ENCODE measurements at places on chromosomes 2 and 18.
A peak's percentile ranks its signal among the peaks of the same experiment; 100 is the strongest.

GRCh38 chr2:151833984-151834383 is 5.8 kb upstream of the ARL5A start:
- DNase-seq, result no peak

GRCh38 chr18:23105581-23106219 is 29.6 kb upstream of the CABLES1 start:
- no peak for DNase-seq

- no peak for DNase-seq
Measured at GRCh38 chr2:94999431-94999883, 26.1 kb upstream of the MAL start.

GRCh38 chr2:134161170-134161547 is 92.7 kb upstream of the MGAT5 start:
- no peak for DNase-seq

GRCh38 chr2:133768256-133768655 is 200.0 kb upstream of the NCKAP5 start:
- DNase-seq, result no peak

- DNase-seq, result no peak
Measured at GRCh38 chr2:239831001-239831731, 194.0 kb downstream of the NDUFA10 start.

DNA sequence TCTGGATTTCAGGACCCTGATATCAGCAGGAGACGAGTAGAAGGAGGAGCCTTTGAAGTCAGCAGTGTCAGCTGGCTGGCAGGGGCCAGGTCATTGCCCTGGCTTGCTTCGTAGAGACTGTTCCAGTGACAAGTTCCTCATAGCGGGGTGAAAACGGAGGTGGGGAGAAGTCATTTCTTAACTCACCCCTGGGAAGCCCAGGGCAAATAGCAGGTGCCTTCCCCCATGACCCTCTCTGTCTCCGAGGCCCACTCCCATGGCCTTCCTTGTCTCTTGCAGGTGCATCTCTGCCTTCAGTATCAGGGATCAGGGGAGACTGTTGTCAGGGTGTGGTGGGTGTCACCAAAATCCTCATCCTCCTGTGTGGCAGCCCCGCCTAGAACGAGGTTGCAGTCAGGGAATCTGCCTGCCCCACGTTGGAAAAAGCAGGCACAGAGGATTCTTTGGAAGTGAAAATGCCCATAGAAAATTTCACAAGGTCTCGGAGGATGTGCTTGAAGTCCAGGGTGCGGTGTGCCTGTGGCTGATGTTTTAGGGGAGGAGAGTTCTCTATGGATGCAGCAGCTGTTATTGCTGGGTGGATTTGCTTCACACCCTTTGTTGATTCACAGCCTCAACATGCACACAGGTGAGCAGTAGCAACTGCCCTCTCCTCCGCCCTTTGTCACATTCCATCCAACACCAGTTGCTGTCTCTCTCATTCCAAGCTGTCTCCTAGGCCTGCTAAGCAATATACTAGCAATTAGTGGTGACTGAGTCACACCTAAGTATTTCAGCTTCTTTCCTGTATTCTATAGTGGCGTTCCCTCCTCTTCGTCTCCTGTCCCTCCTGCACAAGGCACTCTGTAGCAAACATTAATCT is 142.6 kb upstream of the FHL2 start:
- DNase-seq, result no peak

DNA sequence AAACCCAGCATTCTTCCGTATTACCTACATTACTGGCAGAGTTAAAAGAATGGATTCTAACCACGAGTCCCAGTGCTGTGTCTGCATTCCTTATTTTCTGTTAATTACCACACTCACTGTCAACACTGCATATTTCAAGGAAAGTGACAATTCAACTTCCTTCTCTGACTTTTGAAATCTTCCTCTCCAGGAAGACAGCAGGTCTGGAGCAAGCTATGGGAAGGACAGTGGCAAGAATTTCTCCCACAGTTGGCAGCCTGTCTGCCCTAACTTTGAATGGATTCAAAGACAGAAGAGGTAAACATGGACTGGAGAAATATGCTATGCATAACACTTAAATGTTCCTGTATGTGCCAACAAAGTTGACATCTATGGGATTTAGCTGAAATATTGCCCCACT is 700.5 kb upstream of the CHAC2 start:
- no peak for DNase-seq

- no peak for DNase-seq
Measured at GRCh38 chr18:78238404-78239089, 741.1 kb upstream of the SALL3 start.

GRCh38 chr18:31741097-31741735 is 19.5 kb downstream of the SLC25A52 start:
- DNase-seq, result peak; percentile 13

DNA sequence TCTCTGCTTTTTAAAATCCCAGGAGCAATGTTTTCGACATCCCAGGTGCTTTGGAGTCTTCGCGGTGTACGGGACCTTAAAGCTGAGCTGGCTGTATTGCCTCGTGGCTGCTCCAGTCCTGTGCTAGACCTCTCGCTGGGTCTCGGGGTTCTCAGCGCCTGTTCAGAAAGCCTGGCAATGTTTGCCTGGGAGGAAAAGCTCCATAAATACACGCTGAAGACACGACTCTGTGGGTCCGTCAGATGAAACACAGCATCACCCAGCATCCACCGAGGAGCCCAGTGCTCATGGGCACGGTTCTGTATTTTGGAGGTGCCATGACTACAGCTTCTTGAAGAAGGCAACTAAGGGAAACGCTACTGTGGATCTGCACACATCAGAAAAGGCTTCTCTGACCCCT is 21.6 kb downstream of the MBP start:
- no peak for DNase-seq

DNA sequence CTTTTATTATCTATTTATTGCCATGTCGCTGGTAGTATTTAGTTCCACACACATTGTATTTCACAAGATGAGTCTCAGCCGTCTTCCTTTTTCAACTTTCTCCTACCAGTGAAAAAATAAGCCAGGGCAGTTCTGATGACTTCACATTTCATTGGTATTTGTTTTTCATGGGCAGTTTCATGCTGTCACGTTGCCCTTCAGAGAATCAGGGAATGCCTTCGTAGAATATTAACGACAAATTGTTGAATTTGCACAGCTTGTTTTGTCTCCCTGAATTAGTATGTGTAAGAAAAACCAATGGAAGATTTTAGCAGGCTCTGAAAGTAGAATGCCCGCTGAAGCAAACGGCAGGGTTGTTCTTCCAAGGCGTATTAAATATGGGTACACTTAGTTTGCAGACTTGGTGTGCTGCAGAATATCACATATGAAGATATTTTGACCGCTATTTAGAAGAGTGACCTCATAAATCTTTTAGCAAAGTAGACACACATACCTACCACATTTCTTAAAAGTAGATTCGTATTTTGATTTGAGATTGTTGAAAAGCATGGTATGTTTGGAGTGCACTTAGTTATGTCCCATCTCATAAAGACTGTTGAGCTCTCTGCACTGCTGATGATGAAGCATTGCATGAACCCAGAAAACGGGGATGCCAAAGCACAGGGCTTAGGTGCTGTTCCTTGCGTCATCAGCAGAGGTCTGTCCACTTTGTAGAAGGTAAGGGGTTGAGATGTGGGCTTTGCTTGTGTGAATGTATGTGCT is 2.9 kb downstream of the NEDD4L start:
- no peak for DNase-seq

DNA sequence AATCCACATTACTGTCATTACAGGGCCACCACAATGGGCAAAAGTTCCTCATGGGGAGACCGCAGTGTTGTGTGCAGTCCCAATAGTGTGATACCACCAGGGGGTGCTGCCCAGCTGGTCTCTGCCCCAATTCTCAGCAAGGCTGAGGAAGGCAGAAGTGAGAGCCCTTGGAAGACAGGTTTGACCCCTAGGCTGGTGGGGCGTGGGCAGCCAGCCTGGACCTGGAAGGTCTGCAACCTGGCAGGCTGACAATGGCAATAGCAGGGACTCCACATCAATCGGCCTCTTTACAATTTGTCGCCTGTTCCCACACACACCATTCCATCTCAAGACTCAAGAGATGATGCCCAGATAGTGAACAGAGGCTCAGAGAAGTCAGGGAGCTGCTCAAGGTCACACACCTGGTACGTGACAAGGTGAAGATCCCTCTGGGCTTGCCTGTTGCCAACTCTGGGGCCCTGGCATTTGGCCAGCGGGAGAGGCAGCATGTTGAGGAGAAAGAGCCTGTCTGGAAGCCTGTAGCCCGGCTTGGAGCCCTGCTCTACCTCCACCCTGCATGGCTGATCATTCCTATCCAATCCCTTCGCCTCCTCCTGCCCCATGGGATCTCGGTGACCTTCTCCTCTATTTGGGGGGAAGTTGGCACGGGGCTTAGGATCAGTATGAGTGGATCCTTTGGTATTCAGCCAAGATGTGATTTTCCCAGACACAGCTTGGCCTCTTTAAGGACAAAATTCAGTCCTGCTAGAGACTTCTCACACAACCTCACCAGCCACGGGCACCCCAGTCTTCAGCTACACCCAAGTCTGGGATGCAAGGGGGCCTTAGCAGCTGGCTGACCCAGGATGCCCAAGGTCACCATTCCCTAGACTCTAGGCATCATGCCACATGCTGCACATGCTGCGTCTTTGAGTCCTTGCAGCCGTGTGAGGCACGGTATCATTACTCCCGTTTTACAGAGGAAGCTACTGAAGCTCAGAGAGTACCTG is 2.9 kb upstream of the ATOH8 start:
- DNase-seq, result peak; percentile 34

GRCh38 chr18:68435581-68435980 is 279.3 kb downstream of the TMX3 start:
- no peak for DNase-seq
